ENCODE measurements at places on chromosomes 2 and 18.

GRCh38 chr2:224885291-224885690 is 157.0 kb downstream of the DOCK10 start:
- DNase-seq: no peak

DNA sequence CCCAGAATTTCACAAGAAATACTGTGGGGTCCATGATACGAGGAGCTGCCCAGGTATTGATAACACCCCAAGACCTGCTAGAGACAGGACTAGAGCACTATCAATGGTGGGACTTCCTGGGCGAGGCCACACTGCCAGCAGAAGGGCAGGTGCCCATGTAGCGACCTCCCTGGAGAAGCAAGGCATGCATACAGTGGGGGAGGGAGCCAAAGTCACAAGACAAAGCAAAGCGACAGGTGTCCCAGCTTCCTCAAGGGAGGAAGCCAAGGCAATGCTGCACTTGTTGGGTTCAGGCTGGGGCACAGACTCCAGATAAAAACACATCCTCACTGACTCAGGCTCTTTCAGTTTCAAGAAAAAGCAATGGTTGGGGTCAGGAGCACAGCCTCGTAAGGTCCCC is 7.5 kb downstream of the CD207 start:
- DNase-seq: no peak

DNA sequence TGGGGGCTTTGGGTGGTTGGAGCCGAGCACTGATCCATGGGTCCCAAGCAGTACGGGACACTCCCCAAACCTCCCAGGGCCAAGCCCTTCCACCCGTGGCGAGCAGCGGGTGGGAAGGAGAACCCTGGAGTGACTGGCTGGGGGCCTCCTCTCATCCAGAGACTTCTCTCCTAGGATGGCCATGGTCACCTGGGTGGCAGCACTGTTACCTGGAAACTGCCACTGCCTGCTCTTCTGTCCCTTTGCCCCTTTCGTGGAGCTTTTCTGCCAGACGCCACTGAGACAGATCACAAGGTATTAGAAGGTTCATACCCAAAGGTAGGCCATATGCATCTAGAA is 26.9 kb downstream of the CENPO start:
- DNase-seq: no peak

GRCh38 chr2:218815649-218816048 is 16.0 kb downstream of the PRKAG3 start:
- DNase-seq: no peak

- DNase-seq: no peak
Measured at GRCh38 chr2:232431705-232432590, 24.0 kb upstream of the ALPI start.

DNA sequence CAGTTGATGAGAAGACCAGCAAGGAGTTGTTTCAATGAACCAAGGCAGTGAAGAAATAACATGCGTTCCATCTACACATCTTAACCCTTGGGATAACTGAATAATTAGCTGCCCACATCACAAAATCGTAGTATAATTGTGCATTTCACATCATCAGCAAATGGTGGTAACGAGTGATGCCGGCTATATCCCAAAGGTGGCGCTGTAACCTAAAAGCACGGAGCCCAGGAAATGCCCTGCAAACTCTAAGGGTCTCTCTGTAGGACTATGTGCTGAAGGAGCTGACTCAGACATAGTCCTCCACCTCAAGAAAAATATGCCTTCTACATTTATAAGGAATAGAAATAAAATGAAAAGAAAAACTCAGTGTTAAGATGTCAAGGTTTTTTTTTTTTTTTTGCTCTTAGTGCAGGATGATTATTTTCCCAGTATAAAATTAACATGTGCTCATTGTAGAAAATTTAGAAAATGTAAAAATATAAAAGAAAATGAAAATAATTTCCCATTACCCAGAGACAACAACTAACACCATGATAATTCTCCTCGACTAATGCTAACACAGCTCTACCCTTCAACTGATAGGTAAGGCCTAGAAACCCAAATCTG is 23.1 kb upstream of the DSG3 start:
- peak; percentile 53 for DNase-seq

DNA sequence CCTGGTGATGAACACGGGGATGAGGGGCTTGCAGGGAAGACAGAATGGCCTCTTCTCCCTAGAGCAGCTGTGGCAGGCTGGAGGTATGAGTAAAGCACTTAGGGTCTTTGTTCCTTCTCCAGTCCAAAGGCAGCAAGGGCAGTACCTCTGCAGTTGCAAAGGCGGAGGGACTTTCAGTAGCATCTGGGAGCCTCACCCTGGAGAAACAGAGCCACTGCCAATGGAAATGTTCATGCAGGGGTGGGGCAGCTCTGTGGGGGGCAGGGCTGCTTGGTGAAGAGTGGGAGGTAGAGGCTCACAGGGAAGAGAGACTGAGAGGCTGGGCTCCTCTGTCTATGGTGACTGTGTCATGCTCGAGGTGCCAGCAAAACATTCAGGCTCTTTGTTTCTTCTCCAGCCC is 344.1 kb upstream of the CHAC2 start:
- no peak for DNase-seq

- DNase-seq: no peak
Measured at GRCh38 chr2:65383541-65384488, 48.6 kb downstream of the SPRED2 start.

- no peak for DNase-seq
Measured at GRCh38 chr2:240852671-240853314, 15.8 kb upstream of the AGXT start.

DNA sequence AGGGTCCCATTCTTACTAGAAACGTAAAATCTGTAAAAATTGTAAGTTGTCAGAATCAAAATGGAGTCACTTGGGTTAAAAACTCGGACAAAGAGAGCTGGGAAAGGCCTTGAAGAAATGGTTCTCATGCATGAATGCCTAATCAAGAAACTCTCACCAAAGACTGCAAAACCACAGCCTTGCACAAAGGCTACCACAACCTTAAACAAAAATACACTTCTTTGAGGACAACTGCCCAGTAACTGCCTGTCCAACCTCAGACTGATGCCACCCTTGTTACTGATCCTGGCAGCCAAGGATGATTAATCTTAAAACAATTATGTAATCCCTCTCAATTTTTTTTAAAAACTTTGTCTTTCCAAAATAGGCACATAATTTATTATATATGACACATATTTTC is 299.3 kb downstream of the CCDC85A start:
- no peak for DNase-seq

DNA sequence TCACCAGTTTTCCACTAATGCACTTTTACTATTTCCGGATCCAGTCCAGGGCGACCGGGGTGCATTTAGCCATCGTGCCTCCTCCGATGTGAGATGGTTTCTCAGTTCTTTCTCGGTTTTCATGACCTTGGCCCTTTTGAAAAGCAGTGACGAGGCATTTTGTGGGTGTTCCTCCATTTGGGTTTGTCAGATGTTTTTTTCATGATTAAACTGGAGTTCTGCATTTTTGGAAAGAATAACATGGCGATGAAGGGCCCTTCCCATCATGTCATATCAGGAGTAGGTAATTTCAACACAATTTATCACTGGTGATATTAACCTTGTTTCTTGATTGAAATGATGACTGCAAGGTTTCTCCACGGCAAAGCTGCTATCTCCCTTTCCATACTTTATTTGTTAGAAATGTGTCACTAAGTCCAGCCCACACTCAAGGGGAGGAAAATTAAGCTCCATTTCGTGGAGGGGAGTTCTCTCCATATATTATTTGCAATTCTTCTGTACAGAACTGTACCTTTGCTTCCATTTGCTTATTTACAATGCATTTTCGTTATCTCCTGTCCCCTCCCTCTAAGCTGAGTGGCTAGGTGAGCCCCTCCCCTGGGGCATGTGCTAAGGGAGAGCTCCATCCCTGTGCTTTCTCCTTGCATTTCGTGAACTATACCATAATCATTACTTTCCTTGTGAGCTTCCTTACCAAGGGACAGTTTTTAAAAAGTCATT is 8.9 kb upstream of the KLF11 start:
- peak; percentile 8 for DNase-seq

DNA sequence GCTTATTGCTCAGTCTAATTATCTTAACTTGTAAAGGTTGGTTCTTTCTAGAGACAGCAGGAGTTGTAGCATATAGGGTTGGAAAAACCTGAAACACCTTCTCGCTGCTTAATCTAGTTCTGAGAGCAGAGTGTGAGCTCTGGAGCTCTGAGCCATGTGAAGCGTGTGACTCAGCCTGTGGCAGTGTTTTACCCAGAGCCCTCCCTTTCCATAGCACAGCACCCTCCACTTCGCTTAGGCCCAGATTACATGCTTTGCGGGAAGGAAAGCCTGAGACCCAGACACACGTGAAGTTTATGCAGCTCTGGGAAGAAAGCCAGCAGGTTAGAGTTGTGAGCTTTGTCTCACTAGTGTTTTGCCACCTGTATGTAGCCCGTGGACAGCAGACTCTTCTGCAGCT is 74.5 kb downstream of the INPP4A start:
- DNase-seq: no peak

GRCh38 chr2:201084863-201085262 is 13.1 kb downstream of the NDUFB3 start:
- no peak for DNase-seq

- no peak for DNase-seq
Measured at GRCh38 chr2:201406077-201406662, 45.1 kb downstream of the TRAK2 start.

DNA sequence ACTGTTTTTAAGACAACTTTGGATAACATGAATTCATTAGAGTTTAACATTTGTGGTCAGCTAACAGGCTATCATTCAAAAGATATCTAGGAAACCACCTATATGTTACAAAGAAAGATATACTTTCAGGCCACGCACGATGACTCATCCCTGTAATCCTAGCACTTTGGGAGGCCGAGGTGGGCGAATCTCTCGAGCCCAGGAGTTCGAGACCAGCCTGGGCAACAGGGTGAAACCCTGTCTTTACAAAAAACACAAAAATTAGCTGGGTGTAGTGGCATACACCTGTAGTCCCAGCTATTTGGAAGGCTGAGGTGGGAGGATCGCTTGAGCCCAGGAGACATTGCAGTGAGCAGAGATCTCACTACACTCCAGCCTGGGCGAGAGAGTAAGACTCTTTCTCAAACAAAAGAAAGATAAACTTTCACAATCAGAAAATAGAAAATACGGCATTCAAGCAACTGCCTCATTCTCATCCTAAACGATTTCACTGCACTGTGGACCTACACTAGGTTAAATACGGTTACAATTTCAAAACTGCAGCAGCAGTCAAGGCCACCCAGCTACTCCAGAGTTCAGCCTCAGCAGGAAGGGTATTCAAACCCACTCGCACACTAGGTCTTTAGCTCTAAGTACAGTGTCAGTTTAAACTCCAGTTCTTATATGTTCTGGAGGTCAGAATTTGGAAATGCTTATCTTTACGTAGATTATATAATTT is 250.0 kb upstream of the SLC39A10 start:
- no peak for DNase-seq

- DNase-seq: no peak
Measured at GRCh38 chr2:25309402-25309801, 32.3 kb downstream of the DNMT3A start.

- DNase-seq: no peak
Measured at GRCh38 chr2:224650815-224651439, 65.2 kb downstream of the CCDC195 start.

DNA sequence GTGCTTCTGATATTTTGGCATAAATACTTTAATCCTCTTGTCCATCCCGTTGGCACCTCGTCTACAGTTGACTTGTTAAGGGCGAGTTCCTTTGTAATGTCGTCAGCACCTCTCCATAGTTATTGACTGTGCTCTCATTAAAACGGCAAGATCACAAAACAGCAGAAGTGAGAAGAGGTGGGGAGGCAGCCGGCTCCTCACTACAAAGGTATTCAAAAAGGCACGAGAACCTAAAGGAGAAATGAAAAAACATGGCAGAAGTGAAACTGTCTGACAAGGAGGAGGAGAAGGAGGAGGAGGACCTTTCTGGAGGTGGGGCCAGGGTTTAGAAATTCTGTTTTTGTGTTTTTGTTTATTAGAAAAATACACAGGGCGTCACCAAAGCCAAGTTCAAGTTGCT is 235.6 kb downstream of the BCL11A start:
- no peak for DNase-seq

DNA sequence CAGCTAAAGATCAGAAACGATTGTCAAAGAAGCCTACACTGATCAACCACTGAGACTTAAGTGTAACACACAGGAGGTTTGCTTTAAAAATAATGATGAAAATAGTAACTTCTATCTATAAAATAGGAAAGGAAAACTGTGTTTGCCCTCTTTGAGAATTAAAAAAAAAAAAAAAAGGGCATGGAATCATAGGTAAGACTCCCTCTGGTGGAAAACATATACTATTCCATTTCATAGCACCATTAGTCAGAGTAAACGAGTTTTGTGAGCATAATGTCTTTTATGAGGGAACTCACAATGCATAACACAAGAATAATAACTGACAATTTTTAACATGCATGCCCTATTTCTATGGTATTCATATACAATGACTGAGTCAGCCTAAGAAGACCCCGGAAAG is 36.3 kb downstream of the SLC35F5 start:
- DNase-seq: no peak

- DNase-seq: peak; percentile 30
Measured at GRCh38 chr18:5895876-5896740, 786 bp upstream of the TMEM200C start.

DNA sequence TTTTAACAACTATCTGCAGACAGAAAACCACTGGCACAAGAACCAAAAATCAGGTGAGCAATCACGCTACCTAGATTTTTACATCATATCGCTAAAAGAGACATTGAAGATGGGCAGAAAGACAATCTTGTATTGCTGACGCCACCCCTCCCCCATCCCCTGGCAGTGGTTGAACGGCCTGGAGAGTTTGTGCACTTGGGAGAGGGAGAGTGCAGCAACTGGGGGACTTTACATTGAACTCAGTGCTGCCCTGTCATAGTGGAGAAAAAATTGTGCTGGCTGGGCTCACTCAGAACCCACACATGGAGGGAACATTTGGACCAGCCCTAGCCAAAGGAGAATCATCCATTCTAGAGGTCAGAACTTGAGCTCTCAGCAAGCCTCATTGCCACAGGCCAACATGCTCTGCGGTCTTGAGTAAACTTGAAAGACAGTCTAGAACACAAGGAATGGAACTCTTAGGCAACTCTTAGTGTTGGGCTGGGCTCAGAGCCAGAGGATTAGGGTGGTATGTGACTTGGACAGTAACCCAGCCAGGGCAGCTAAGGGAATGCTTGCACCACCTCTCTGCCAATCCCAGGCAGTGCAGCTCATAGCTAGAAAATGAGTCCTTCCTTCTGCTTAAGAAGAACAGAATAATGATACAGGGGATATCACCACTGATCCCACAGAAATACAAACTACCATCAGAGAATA is 220.0 kb upstream of the CYP26B1 start:
- peak; percentile 15 for DNase-seq

GRCh38 chr2:11248-11941 is 34.9 kb downstream of the FAM110C start:
- DNase-seq: peak; percentile 88

DNA sequence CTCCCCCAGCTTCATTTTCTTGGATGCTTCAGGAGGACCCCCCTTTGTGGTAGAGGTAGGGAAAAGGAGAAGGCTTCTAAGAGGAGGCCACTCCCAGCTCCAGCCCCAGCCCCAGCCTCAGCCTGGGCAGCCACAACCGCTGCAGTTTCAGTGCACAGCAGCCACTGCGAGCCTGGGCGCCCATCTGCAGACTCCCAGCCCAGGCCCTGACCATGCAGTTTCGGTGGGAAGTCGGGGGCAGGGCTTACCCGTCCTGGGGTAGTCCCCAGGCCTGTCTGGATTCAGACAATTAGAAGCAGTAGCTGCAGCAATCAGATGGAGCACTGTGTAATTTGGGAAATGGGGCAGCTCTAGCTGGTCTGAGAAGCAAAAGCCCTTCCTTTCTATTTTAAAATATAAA is 28.6 kb downstream of the ITM2C start:
- peak; percentile 64 for DNase-seq

GRCh38 chr2:42096869-42097591 is 49.2 kb downstream of the PKDCC start:
- no peak for DNase-seq

GRCh38 chr2:126656431-126657147 is 631 bp downstream of the GYPC start:
- peak; percentile 44 for DNase-seq
